HCT116 (cell line): ENCODE measurements at places on chromosomes 1 and 21.

GRCh38 chr21:27622631-27623030 is 655.7 kb upstream of the ADAMTS5 start:
- no peak for DNase-seq

- no peak for DNase-seq
Measured at GRCh38 chr1:210523830-210524229, 195.1 kb downstream of the HHAT start.

- no peak for DNase-seq
Measured at GRCh38 chr1:205767248-205767647, 8.0 kb downstream of the RAB29 start.

GRCh38 chr21:31034378-31034777 is 3.9 kb downstream of the KRTAP19-8 start:
- no peak for DNase-seq

DNA sequence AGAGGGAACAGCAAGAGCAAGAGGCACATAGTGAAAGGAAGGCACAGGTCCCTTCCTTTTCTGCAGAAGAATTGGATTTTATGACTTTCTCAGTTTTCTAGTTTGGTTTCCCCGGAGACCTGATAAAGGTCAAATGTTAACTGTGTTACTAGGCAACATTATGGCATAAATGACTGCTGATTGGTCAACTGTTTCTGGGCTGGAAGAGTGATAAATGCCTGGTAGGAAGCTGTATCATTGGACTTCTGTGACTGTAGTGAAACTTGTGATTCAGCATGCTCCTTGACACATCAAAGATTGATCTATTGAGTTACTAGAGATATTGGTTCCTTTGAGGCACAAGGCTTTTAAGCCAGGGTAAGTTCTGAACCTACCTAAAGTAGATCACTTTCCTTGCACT is 55.7 kb downstream of the LRRC8C start:
- DNase-seq = no peak

DNA sequence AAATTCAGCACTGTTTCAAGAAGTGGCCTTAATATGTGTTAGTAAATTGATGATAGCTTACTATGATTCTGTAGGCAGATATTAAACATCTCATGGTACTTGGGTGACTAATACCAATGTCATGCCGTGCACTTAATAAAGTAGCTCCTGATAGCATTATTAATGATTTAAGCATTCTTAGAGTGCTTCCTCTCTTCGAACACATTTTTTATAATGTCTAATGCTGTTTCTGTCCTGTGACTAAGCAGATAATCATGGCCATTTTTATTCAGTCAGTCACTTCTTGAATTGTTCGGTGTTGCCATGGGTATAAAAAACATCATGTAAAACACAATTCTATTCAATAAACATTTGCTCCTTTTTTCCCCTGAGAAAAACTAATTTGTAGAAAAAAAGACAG is 804.6 kb upstream of the ADGRL4 start:
- DNase-seq = no peak

GRCh38 chr1:6638226-6638625 is 13.6 kb downstream of the THAP3 start:
- no peak for DNase-seq

DNA sequence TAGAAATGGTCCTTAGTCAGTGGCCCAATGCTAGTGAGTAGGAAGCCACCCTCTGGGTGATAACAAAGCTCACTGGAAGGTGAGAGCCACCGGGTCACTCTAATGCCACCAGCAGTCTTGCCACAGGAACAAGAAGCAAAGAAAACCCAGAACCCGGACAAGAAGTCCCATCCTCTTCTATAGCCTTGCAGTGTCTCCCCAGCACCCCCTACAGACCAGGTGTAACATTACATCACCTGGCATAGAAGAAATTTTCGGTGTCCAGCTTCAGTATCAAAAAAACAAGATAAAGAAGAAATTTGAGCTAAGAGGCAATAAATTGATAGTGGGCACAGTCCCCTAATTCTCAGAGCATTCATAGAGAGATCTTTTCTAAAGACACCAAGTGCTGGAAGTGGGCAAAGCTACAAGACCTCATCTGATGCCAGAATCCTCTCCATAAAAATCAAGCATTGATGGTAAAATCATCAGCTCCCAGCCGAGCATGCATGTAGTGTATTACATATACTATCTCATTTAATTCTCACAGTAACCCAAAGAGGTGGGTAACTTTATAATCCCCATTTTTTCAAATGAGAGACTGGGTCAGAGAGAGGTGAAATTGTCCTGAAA is 491.0 kb downstream of the MATN1 start:
- peak; percentile 27 for DNase-seq

- no peak for DNase-seq
Measured at GRCh38 chr21:21436012-21436534, 437.9 kb downstream of the NCAM2 start.
